Stimulated activated CD4-positive, alpha-beta T cell treated with anti-CD3 and anti-CD28 coated beads, Interleukin-15, amount 100 ng/mL, for 48 hours (primary cell): ENCODE measurements at places on chromosomes 5 and 9.
A peak's percentile ranks its signal among the peaks of the same experiment; 100 is the strongest.

- peak; percentile 63 for DNase-seq
These were observed 45.4 kb upstream of the ZFR start for GRCh38 chr5:32489791-32490562.

GRCh38 chr9:123975871-123976270 lies 35.7 kb upstream of the LHX2 start:
- no peak for DNase-seq

DNA sequence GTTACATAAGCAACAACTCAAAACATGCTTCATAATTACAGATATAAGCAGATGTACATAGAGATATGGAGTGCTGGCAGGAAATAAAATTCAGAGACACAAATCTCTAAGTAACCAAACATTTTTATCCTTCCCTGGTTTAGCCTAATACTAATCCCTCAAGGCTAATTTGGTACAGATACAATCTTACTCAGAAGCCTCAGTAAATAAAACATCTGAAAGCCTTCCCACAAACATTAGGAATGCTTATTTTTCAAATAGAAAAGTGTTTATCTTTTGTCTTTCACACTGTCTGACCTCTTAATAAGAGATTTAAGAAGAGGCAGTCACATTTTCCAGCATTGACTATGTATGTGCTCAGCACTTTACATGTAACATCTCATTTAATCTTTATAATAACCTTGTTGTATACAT lies 399.4 kb downstream of the ARRDC3 start:
- no peak for DNase-seq

DNA sequence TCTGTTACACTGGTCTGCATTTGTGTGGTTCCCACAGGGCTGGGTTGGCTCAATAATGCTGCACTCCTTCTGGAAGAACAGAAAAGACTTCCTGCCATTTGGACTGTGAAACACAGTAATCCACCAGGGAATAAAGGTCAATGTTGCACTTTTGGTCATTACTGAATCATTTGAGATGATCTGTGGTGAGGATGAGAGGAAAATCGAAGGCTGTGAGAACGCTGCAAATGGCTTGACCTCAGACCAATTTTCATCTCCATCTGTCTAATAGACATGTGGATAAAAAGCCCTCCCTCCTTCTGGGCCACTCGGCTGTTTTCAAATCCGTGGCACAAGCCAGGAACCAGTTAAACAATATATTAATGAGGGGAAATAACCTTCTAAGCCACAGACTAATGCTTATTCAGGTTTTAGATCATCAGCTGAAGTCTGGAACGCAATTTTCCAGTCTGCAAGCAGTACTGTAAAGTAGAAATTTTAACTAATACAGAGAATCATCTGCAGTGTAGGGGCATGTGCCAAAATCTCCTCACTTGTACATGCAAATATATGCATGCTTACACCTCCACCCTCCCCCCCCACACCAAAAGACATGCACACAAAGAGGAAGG lies 20.2 kb downstream of the TLE1 start:
- no peak for DNase-seq

- DNase-seq: no peak
These were observed 631 bp upstream of the RCL1 start for GRCh38 chr9:4792054-4792571.
